ENCODE measurements at places on chromosomes 3 and 15. TPM values are rescaled to one million over a fixed set of nuclear protein-coding genes. Genes with fewer than 3 reads are reported as not detected.

LMLN gene
- 4.3 TPM for total RNA-seq

POC1A gene
- 26.7 TPM for total RNA-seq

SPATA12 gene
- total RNA-seq, result 0.10 TPM

TNFAIP8L3 gene
- total RNA-seq, result 0.54 TPM

APOD gene
- total RNA-seq, result not detected

GRCh38 chr3:50336452-50337174, 4.0 kb downstream of the RASSF1 start:
- 0 out of 2 replicates have a peak, but pooled peaks cover 4% of the 10 kb centered on the region for H3K36me3 ChIP-seq
- peaks cover 24% of the 10 kb centered on the region for H3K4me1 ChIP-seq
- H3K4me3 ChIP-seq, result peak overlapping the region; percentile 97
- H3K27me3 ChIP-seq, result peaks cover 36% of the 10 kb centered on the region
- DNase-seq, result peak; percentile 41

- H3K4me1 ChIP-seq, result no peaks in the 10 kb centered on the region
- DNase-seq, result no peak
- no peaks in the 10 kb centered on the region for H3K36me3 ChIP-seq
- no peaks in the 10 kb centered on the region for H3K27me3 ChIP-seq
Measured at GRCh38 chr3:181660337-181660736, 51.4 kb upstream of the SOX2 start.

DNA sequence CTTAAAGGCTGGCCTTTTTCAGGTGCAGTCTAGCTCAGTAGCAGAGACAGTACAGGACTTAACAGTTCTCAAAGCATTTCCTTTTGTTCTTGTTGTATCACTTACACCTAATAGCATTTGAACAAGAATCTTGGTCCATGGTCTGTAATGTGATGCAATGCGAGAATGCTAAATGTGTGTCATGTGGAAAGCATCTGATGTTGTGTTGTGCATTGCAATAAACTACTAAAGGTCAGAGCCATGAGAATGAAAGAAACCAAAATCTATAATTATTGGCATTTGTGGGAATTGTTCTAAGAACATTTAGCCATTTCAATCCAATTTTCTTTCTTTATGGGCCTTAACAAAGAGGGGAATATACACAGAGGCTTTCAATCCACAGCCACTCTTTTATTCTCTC, 324.5 kb upstream of the ROBO2 start:
- no peak overlapping the region for H3K4me3 ChIP-seq
- H3K36me3 ChIP-seq, result no peaks in the 10 kb centered on the region
- H3K4me1 ChIP-seq, result no peaks in the 10 kb centered on the region
- H3K27me3 ChIP-seq, result no peaks in the 10 kb centered on the region
- H3K27ac ChIP-seq, result no peak overlapping the region

GRCh38 chr15:34241376-34242330, 16.8 kb downstream of the EMC4 start:
- peaks cover 10% of the 10 kb centered on the region for H3K4me1 ChIP-seq
- peak; percentile 56 for DNase-seq
- H3K36me3 ChIP-seq, result no peaks in the 10 kb centered on the region
- no peak overlapping the region for H3K4me3 ChIP-seq

DNA sequence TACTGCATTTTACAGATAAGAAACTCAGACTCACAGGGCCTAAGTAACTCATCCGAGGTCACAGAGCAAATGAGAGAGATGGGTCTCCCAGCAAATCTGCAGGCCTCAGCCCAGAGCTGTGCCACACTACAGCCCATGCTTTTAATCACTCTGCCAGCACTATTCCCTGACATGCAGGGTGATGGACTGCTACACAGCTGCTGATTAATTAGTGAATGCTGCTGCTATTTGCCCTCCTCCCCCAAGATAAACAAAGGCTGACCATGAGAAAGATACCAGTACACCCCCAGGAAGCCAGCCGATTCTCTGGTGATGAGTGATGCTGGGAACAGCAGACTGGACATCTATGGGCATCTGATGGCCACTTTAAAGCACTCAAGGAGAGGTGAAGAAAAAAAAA, 39.3 kb downstream of the RFTN1 start:
- peaks cover 9% of the 10 kb centered on the region for H3K4me1 ChIP-seq
- DNase-seq, result no peak
- H3K27me3 ChIP-seq, result no peaks in the 10 kb centered on the region
- H3K36me3 ChIP-seq, result no peaks in the 10 kb centered on the region

GRCh38 chr3:127751163-127751621, 71.1 kb downstream of the MGLL start:
- no peak overlapping the region for H3K4me3 ChIP-seq
- H3K4me1 ChIP-seq, result no peaks in the 10 kb centered on the region
- H3K36me3 ChIP-seq, result no peaks in the 10 kb centered on the region
- H3K27ac ChIP-seq, result no peak overlapping the region

GRCh38 chr15:99343881-99344551, 92.7 kb downstream of the LRRC28 start:
- no peak overlapping the region for H3K4me3 ChIP-seq
- no peaks in the 10 kb centered on the region for H3K36me3 ChIP-seq

DNA sequence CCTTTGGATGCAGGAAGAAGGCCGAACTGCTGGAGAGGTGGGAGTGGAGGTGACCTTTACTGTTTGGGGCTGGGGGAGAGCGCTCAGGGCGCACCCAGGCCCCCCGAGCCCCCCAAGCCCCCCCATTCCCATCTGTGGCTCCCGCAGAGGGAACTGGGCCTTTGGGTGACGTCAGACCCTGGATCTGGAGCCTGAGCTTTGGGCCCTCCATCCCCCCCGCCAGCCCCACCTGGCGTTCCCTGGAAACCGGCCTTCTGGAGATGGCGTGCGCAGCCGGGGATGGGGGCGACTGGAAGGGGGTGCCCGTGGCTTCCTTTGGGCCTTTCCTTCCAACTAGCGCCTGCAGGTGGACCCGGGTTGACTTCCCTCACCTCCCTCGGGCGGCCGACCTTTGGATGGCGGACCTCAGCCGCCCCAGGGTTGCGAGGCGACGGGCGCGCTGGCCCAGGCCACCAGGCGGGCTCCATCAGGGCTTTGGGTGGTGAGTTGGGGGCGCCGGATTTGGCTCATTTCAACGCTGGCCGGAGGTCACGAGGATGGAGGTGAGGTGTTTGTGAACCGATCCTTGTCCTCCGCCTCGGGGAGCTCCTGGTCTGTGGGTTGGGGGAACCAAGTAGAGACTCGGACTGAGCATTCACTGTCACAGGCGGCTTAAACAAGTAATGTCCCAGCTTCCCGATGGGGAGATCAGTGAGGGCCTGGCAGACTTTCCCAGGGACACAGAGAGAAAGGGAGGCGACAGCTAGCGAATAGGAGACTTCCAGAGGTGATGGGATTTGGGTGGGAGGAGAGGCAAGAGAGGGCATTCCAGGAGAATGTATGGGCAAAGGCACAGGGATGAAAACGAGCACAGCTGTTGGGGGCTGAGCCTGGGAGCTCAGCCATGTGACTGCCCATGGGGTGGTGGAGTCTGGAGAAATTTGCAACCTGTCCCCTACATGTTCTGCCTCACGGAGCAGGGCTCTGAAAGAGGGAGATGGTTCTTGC, 709 bp downstream of the SCAMP5 start:
- peaks cover 5% of the 10 kb centered on the region for H3K27me3 ChIP-seq
- H3K36me3 ChIP-seq, result no peaks in the 10 kb centered on the region
- peak; percentile 74 for DNase-seq
- H3K27ac ChIP-seq, result no peak overlapping the region
- H3K4me1 ChIP-seq, result peaks cover 12% of the 10 kb centered on the region

GRCh38 chr15:57697588-57697987, 8.9 kb upstream of the POLR2M start:
- H3K27me3 ChIP-seq, result peaks cover 3% of the 10 kb centered on the region
- no peak overlapping the region for H3K27ac ChIP-seq
- H3K4me3 ChIP-seq, result no peak overlapping the region
- no peaks in the 10 kb centered on the region for H3K4me1 ChIP-seq
- no peak for DNase-seq
- no peaks in the 10 kb centered on the region for H3K36me3 ChIP-seq

- H3K4me1 ChIP-seq, result no peaks in the 10 kb centered on the region
- no peak overlapping the region for H3K4me3 ChIP-seq
- H3K36me3 ChIP-seq, result peaks cover 39% of the 10 kb centered on the region
- no peak for DNase-seq
- no peaks in the 10 kb centered on the region for H3K27me3 ChIP-seq
Measured at GRCh38 chr3:180974286-180974685, 15.2 kb downstream of the DNAJC19 start.

GRCh38 chr3:47340866-47341265, 40.0 kb upstream of the PTPN23 start:
- no peaks in the 10 kb centered on the region for H3K27me3 ChIP-seq
- no peaks in the 10 kb centered on the region for H3K4me1 ChIP-seq
- H3K4me3 ChIP-seq, result no peak overlapping the region
- peaks cover 13% of the 10 kb centered on the region for H3K36me3 ChIP-seq
- H3K27ac ChIP-seq, result no peak overlapping the region
- DNase-seq, result no peak

- H3K36me3 ChIP-seq, result no peaks in the 10 kb centered on the region
- H3K4me3 ChIP-seq, result no peak overlapping the region
- no peaks in the 10 kb centered on the region for H3K4me1 ChIP-seq
- DNase-seq, result no peak
- H3K27me3 ChIP-seq, result no peaks in the 10 kb centered on the region
Measured at GRCh38 chr3:141816958-141817357, 53.8 kb downstream of the GRK7 start.

DNA sequence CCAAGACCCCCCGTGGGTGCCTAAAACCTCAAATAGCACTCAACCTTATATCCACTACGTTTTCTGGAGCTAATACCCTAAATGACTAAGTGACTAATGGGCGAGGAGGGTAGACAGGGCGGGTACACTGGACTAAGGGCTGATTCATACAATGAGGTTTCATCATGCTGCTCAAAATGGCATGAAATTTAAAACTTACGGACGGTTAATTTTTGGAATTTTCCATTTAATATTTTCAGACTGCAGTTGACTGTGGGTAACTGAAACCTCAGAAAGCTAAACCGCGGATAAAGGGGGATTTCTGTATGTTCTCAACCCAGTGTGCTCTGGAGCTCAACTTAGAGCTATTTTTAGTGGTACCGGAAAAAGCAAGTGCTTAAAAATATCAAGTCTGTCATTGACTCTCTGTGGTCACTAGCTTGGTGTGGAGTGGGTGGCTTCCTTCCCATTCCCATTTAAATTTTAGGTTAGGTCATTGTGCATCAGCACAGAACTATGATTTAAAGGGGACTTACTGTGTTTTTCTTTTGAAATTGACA, 72.9 kb downstream of the LRRC28 start:
- H3K4me3 ChIP-seq, result no peak overlapping the region
- H3K27me3 ChIP-seq, result no peaks in the 10 kb centered on the region
- no peaks in the 10 kb centered on the region for H3K36me3 ChIP-seq
- H3K27ac ChIP-seq, result no peak overlapping the region
- H3K4me1 ChIP-seq, result no peaks in the 10 kb centered on the region

GRCh38 chr15:63187589-63188226, 1.7 kb upstream of the RAB8B start:
- no peaks in the 10 kb centered on the region for H3K36me3 ChIP-seq
- no peak overlapping the region for H3K27ac ChIP-seq
- peak overlapping the region; percentile 89 for H3K4me3 ChIP-seq
- no peaks in the 10 kb centered on the region for H3K27me3 ChIP-seq
- H3K4me1 ChIP-seq, result peaks cover 33% of the 10 kb centered on the region

DNA sequence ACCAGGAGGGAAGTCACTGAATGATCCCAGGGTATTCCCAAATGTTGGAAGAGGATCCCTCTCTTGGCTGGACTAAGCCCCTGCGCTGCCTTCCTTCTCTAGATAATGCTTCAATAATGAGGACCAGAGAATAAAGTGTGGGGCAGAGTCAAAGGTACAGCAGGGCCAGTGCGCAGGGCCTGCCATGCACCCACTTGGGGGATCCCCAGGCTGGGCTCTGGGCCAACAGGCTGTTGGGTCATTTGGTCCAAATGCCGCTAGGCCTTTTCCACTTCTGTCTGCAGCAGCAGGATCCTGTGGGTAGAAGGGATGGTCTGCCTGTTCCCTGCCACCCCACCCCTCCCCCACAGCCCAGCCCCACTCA, 5.7 kb upstream of the CLK3 start:
- H3K36me3 ChIP-seq, result no peaks in the 10 kb centered on the region
- H3K27ac ChIP-seq, result no peak overlapping the region
- DNase-seq, result no peak

DNA sequence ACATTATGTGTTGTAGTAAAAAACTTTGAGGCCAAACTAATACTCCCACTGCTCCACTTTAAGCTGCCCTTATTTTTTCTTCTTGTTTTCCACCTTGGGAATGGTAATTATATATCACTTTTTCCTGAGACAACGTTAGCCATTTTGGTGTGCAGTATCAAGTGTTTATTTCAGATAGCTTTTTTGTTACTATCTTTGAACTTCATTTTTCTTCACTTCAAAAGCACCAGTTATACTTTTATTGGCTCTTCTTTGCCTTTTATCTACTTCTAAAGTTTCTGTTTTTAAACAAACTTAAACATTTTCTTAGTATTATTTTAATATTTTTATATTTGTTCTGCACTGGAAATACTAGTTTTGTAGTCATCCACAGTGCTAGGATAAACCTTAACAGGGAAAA, 6.5 kb downstream of the TOPAZ1 start:
- no peak overlapping the region for H3K4me3 ChIP-seq
- peak; percentile 8 for DNase-seq
- H3K4me1 ChIP-seq, result peaks cover 4% of the 10 kb centered on the region
- no peak overlapping the region for H3K27ac ChIP-seq
- no peaks in the 10 kb centered on the region for H3K27me3 ChIP-seq
- 0 out of 2 replicates have a peak, but pooled peaks cover 3% of the 10 kb centered on the region for H3K36me3 ChIP-seq

DNA sequence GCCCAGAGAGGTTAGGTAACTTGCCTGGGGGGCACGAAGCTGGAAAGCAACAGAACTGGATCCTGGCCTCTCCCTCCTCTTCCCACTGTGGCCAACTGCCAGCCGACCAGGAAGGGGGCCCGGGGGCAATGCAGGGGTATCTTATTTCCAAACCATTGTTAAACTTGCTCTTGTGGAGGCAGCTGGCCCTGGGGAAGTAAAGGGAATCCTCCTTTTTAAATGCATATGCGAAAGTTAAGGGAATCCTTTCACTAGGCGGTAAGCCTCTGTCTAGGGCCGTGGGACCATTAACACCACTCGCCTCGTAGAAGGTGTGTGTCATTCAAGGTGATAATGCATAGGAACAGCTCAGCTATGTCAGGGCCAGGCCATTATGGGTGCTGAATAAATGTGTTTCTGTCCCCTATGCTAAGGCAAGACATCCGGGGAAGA, 68.6 kb downstream of the ST6GAL1 start:
- peaks cover 28% of the 10 kb centered on the region for H3K4me1 ChIP-seq
- peak; percentile 96 for DNase-seq
- H3K27ac ChIP-seq, result peak overlapping the region; percentile 96
- H3K4me3 ChIP-seq, result peak overlapping the region; percentile 20

All from GM23338 (cell line).